ENCODE measurements at places on chromosomes 4 and X.

DNA sequence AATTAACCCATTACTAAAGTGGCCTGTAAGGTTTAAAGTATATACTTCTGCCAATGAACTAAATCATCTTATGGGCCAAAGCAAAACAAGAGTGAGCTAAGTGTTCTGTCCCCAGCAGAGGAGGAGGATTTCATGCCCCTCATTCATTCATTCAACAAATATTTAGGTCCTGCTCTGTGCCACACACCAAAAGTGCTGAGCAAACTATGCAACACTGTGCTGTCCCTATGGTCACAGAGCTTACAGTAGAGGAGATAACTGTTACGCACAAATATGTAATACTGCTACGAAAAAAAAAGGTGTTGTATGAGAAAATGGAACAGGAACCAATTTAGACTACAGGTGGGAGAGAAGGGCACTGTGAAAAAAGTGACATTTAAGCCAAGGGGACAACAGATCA lies 1.7 kb downstream of the SH3KBP1 start:
- no peak for DNase-seq

DNA sequence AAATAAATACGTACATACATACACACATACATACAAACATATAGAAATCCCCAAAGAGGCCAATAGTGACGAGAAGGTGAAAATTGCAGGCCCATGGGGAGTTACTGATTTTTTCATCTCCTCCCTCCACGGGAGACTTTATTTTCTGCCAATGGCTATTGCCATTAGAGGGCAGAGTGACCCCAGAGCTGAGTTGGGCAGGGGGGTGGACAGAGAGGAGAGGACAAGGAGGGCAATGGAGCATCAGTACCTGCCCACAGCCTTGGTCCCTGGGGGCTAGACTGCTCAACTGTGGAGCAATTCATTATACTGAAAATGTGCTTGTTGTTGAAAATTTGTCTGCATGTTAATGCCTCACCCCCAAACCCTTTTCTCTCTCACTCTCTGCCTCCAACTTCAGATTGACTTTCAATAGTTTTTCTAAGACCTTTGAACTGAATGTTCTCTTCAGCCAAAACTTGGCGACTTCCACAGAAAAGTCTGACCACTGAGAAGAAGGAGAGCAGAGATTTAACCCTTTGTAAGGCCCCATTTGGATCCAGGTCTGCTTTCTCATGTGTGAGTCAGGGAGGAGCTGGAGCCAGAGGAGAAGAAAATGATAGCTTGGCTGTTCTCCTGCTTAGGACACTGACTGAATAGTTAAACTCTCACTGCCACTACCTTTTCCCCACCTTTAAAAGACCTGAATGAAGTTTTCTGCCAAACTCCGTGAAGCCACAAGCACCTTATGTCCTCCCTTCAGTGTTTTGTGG lies 180.7 kb downstream of the AR start:
- no peak for DNase-seq

DNA sequence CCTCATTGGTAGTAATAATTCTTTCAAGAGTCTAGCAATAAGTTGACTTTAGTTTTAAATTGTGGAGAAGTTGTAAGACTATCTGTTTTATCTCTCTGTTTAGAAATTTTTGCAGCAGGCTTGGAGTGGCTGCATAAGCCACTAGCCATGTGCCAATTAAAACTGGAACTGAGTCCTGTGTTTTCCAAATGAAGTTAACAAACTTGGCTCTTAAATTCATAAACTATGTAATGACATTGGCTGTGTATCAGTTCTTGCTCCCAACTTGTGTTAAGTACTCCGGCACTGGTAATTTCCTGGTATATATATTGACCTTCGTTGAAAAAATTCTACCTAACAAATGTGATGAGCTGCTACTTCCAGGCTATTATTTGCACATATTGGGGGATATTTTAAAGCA lies 420.4 kb downstream of the GBA3 start:
- DNase-seq, result no peak

DNA sequence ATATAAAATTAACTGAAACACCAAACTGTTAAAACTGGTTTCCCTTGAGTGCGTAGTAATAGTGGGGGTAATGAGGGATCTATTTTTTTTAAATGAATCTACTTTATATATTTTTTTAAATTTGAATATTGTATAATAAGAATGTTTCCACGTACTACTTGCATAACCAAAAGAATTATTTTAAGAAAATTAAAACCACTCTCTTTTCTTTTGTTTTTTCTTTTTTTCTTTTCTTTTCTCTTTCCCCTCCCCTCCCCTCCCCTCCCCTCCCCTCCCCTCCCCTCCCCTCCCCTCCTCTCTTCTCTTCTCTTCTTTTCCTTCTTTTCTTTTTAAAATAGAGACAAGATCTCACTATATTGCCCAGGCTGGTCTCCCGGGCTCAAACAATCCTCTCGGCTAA lies 166.9 kb upstream of the MID1 start:
- DNase-seq, result no peak

DNA sequence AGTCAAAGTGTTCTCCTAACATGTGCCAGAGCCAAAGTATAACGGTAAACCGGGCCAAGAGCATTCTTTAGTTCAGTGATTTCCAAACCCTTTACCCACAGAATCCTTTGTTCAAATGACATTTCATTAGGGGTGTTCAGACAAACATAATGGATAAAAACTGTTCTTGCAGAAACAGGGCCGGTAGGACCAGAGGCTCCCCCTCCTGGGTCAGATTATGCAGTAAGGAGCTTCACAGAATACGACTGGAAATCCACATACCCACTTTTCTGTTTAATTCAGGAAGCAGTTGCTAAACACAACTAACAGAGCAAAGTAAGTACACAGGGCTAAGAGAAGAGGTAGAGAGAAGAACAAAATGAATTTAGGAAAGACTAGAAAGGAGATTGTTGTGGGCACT lies 46.6 kb upstream of the TMEM184C start:
- DNase-seq, result no peak

- DNase-seq, result no peak
Observed at GRCh38 chr4:675036-675882, 917 bp downstream of the MYL5 start.

DNA sequence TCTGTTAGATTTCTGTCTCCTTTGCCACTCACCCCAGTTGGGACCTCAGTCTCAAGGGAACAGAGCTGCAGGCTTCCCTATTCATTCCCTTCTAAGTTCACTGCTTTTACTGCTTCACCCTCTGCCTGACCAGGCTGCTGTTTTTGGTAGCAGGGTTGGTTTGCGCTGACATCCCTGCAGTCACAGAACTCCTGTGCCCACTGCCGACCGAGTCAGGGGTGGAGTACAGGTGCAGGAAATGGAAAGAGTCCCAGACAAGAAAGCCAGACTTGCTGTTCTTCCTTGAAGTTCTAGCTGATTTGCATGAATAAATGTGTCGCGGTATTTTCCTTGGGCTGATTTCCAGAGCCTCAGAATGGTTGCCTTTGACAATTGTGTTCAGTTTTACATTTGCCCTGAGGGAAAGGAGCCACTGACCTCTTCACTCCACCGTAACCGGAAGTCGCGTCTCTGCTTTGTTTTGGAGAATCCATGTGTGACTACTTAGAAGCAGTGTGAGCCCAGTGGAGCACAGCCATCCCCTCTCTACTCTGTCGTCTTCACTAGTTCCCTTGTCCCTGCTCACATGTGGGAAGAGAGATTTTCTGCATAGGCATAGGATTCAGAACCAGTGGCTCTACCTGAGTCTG lies 84.8 kb downstream of the TNIP2 start:
- no peak for DNase-seq

- no peak for DNase-seq
Observed at GRCh38 chr4:4842476-4843441, 16.7 kb upstream of the MSX1 start.

DNA sequence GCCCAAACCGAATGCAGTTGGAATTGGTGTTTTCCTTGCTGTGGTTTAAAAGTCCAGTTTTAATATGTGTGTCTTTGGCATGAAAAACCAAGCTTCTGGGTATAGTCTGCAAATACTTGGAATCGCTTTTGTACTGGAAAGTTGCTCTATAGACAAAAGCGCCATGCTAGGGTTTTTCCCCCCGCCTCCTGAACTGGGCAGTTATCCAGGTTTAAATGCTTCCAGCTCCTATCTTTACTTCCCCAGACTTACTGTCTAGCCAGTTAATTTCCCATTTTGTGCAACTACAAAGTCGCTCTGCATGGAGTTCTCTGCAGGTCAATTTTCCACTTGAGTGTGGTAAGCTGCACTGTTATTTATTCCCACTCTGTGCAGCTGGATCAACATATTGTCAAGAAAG lies 2.7 kb downstream of the RASL11B start:
- peak; percentile 75 for DNase-seq

DNA sequence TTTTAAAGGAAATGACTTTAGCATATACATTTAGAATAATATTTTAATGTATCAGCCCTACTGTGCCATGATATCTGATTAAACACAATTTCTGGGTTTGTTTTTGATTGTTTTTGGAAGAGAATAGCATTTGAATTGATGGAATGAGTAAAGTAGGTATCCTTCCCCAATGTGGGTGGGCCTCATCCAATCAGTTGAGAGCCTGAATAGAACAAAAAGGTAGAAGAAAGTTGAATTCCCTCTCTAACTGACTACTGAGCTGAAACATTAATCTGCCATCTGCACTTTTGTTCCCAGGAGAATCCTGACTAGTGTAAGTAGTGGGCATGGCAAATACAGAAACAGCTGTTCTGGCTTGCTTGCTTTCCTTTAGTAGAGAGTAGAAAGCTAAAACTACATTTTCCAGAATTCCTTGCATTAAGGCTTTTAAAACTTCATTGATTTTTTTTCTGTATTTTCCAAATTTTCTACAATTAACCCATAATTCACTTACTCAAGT lies 9.7 kb upstream of the SEC24D start:
- peak; percentile 39 for DNase-seq

- DNase-seq, result no peak
Observed at GRCh38 chr4:36854554-36854953, 390.0 kb upstream of the NWD2 start.

GRCh38 chr4:140642674-140643437 lies 74.1 kb upstream of the UCP1 start:
- DNase-seq, result no peak

- DNase-seq, result no peak
Observed at GRCh38 chr4:132498215-132498614, 650.9 kb upstream of the PCDH10 start.

- DNase-seq, result no peak
Observed at GRCh38 chrX:54415534-54416350, 24.5 kb upstream of the TSR2 start.

DNA sequence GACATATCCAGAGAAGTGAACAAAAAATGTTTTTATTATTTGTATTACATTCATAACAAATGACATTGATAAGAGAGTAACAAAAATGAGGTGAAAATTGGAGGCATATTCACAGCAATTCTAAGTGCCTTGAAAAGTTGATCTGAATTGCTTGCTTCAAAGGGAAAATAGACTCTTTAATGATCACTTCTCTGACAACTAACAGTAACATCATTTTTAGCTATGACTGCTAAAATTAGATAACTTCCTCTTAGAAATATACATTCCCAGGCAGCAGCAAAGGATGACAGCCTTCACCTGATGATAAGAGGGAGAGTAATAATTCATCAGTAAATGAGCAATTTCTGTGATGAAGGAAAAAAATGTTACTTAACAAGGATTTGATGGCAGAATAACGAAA lies 472.5 kb downstream of the PCDH10 start:
- DNase-seq, result no peak

DNA sequence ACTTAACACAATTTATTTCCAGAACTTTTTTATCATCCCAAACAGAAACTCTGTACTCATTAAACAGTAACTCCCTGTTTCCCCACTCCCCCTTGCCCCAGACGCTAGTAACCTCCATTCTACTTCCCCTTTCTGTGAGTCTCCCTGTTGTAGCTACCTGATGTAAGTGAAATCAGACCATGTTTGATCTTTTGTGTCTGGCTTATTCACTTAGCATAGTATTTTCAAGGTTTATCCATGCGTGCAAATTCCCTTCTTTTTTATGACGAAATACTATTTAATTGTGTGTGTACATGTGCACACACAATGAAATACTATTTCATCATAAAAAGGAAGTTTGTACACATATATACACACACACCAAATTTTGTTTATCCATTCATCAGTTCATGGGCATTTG lies 5.2 kb downstream of the PKD2 start:
- DNase-seq, result no peak

DNA sequence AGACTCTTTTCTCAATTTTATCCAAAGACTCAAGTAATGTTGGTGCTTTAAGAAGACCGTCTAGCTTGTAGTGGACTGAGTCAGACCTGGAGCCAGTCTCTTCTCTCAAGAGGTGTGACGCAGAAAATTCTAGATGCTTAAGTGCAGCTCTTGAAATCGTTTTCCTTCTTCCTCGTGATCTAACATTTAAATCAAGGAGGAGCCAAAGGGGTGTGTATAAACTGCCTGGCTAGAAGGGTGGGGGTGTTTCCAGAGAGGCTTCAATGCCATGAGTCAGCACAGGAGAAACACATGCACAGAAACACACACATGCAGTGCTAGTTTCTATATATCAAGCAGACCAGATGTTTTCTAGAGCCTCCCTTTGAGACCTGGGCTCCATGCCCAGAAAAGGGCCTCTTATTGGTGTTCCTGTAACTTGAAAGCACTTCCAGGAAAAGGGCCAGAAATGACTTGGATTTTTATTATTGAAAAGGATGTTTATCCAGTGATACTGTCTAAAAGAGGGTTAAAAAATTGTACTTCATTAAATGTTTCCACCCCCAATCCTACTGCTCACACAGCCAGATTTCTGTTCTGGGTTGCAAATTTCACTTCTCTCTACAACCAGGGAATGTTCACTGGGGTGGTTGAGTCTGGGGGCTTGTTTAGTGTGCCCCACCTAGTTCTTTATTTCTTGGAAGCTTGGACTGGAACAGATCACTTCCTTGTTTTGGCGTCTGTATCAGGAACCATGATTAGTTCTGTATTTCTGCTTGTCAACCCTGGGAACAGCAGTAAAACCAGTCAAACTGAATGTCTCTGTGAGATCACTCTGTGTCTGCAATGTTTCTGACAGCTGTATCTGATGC lies at the start of gene CLIC2:
TSS of gene CLIC2 (minus strand) at position 129 of the 851 bp plus-strand sequence. CDS start 187 bp downstream, outside the sequence.
- DNase-seq, result peak; percentile 90

- DNase-seq, result no peak
Observed at GRCh38 chr4:180528003-180528402, 1715.2 kb upstream of the TENM3 start.

GRCh38 chr4:59729321-59729720 lies 1470.8 kb upstream of the ADGRL3 start:
- no peak for DNase-seq

GRCh38 chrX:123860983-123861382 lies 1.1 kb downstream of the XIAP start:
- DNase-seq, result peak; percentile 6

DNA sequence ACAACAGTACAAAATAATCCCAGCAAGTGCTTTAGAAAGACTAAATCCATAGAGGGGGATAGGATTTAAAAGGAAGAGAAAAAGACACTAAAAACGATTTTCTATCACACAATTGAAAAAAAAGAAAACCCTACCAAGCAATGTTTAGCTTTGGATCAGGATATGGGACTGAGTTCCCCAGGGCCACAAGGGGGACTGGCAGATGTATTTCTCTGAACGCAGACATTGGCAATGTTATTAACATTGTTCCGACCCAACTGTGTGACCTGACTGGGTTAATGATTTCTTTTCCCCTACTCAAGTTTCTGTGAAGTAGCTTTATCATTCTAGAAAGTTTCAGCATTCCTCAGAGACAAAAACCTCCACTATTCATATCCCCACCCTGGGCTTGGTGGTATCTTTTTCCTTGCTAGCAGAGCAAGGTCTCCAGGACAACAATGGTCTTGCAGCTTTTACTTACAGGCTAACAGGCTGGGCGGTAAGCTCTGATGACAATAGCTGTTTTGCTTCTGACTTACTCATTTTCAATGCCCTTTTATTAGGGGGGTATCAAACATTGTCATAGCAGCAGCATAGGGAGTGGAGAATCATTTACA lies 25.8 kb downstream of the SLC7A11 start:
- DNase-seq, result no peak

- no peak for DNase-seq
Observed at GRCh38 chrX:118764122-118764521, 36.7 kb downstream of the IL13RA1 start.
